ENCODE measurements at places on chromosomes 2 and 18. TPM values are rescaled to one million over a fixed set of nuclear protein-coding genes. Genes with fewer than 3 reads are reported as not detected.
A peak's percentile ranks its signal among the peaks of the same experiment; 100 is the strongest.

GRCh38 chr2:164473021-164473420 is 148.3 kb downstream of the GRB14 start:
- no peak for DNase-seq

- no peak for DNase-seq
Observed at GRCh38 chr2:232584238-232584637, 33.7 kb downstream of the EIF4E2 start.

DNA sequence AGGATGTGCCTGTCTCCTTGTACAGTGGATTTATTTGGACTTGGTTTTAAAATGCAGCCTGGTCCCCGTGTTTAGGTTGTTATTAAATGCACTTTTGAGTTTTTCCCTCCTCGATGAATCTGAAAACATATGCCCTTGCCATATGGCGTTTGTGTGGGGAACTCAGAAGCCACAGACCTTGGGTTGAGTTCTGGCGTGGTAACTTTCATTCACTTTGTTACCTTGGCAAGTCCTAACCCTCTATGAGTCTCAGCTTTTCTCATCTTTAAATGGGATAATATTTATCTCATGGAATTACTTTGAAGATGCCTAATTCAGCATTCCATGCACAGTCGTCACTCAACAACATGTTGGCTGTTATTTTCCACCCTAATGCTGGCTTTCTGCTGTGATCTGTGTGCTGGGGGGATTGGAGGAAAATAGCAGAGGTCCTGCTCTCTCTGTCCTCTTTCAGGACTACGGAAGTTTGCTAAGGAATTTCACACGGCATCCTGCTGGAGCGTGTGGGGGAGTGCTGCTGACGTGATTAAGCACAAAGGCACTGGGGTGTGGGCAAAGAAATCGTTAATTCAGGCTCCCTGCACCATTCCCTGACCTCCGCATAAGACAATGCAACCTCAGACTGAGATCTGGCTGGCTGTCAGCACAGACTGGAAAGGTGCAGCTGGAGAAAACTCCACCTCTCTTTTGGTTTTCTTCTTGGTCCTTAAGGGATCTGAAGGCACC is 61.7 kb downstream of the LDLRAD4 start:
- no peak for DNase-seq

Gene CYP27C1
- total RNA-seq = 2.3 TPM

DNA sequence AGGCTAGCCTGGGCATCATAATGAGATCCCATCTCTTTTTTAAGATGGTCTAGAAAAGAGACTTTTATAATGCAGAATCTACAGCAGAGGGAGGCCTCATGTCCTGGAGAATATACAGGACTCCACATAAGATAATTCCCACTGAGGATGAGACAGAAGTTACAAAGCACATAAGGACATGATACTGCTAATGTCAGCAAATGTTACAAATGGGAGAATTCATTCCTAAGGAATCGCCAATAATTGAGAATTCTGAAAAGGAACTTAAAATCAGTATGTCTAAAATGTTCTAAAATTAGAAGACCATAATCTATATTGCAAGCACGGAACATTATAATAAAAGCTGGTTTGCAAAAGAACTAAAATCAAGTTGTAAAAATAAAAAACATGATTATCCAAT is 131.6 kb upstream of the PKDCC start:
- DNase-seq = no peak

DNA sequence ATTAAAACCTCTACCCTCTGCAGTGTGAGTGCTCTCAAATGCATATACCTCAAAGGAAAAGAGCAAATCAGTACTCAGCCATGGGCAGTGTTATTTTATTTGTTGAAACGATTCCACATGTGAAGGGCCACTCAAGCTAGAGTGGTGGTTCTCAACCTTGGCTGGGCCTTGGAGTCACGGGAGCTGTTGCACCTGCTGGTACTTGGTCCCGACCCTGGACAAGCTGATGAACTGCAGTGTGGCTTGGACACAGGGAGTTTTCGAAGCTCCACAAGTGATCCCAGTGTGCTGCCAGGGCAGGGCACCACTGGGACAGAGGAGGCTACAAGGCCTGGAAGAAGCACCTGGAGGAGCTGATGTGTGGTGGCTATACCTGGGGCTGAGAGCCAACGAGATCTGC is 19.7 kb downstream of the GNLY start:
- no peak for DNase-seq

Gene ANKAR
- total RNA-seq = 16.3 TPM

GRCh38 chr2:143034292-143035074 is 94.7 kb upstream of the ARHGAP15 start:
- DNase-seq = peak; percentile 91

DNA sequence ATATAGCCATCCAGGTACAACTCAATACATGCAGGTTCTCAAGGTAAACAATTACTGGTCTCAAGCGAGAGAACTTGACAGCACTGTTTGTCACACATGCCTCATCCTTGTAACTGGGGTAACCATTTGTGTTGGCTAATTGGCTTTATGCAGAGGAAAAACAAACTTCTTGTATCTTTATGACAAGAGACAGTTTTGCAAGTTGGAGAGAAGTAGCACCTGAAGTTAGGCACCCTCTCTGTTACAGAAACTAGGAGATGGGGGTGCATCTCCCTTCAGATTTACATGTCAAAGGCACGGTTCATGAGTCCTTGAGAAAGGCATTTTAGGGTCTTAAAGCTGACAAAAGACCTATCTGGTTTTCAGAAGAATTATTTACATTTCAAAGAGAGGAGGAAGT is 241.7 kb downstream of the CD226 start:
- no peak for DNase-seq

DNA sequence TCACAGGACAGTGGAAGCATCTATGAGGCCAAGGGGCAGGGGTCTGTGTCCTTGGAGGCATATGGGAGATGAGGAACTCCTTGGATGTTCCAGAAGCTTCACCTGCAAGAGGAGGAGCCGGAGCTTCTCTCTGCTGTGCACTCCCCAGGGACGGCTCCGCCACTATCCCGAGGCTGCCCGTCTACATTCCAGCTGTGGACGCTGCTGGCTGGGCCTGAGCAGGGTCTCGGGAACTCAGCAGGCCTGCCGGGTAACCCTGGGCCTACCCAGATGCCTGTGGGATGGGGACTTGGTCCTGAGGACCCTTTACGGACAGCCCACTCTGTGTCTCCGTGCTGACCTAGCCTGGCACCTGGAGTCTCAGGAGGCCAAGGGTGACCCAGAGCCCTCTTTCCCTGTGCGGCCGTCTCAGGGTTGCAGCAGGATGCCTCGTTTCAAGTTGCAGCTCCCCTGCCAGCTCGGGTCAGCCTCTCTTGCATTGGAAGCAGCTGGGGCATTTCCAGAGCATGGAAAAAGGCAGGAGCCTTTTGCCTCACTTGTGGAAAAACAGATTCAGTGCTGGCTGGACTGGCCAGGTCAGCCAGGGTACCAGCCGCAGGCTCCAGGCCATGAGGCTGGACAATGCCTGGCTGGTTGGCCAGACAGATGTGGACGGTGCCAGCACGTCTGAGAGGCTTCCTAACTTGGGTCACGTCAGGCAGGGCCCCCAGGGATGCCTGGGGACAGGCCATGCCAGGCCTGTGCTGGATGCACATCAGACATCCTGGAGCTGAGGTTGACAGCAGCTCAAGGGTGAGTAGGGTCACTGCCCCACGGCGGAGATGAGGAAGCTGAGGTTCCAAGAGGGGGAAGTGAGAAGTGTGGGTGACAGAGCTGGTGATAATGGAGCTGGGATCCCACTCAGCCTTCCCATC is 41.5 kb downstream of the SCTR start:
- peak; percentile 76 for DNase-seq

GRCh38 chr2:170493426-170494097 is 221.6 kb upstream of the SP5 start:
- DNase-seq = no peak

GRCh38 chr2:138094031-138094430 is 129.8 kb downstream of the HNMT start:
- no peak for DNase-seq

Gene CPO
- 0.13 TPM for total RNA-seq

- no peak for DNase-seq
Observed at GRCh38 chr2:159606287-159606686, 10.1 kb downstream of the BAZ2B start.

GRCh38 chr2:13158466-13158865 is 441.7 kb downstream of the TRIB2 start:
- DNase-seq = peak; percentile 52

GRCh38 chr2:180195847-180196246 is 188.8 kb upstream of the CWC22 start:
- no peak for DNase-seq

DNA sequence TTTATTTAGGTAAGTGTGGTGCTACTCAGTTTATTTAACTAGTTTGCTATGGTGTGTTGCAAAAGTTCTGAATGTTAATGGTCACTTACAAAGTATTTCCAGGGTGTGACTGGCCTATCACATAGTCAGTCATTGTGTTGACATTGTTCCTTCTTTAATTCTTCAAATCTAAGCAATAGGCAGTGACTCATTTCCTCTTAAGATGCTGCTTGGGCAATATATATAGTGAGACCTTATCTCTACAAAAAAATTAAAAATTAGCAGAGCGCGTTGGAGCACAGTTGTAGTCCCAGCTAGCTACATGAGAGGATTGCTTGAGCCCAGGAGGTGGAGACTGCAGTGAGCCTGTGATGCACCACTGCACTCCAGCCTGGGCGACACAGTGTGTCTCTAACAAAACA is 5.8 kb upstream of the CCDC88A start:
- no peak for DNase-seq

GRCh38 chr2:19274439-19274838 is 84.0 kb downstream of the OSR1 start:
- no peak for DNase-seq

Gene CCDC102B
- total RNA-seq = 30.9 TPM

Gene GULP1
- total RNA-seq = 32.8 TPM

GRCh38 chr2:210459880-210460279 is 16.7 kb downstream of the LANCL1 start:
- no peak for DNase-seq

DNA sequence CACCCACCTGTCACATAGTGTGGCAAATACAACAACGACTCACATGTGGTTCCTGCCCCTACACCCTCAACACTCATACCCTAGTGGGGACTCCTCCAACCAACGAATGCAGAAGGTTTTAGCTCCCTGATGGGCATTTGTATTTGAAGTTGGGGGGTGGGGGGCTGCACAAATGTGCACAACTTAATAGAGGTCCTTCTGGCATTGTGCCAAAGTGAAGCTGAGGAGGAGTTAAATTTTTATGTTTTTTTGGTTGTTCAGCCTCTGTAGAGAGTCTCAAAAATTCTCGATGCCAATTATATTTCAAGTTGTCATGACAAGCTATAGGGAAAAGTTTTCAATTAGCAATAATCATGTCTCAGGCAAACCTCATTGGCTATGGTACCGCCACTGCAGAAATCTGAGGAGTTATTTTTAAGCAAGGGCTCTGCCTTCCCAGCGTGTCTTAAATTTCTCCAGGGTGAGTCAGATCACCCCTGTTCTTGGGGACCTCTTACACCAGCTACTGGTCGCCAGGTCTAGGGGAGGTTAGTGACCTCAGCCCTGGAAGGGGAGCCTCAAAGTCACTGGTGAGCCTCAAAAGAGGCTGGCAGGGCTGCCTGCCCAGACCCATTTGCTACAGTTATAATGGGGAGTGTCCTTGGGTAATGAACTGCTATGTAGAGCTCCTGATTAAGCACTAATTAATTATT is 102.7 kb upstream of the TAF1B start:
- DNase-seq = no peak

Gene ZNF521
- 67.1 TPM for total RNA-seq

GRCh38 chr2:232231554-232231953 is 147.0 kb upstream of the ALPP start:
- no peak for DNase-seq

DNA sequence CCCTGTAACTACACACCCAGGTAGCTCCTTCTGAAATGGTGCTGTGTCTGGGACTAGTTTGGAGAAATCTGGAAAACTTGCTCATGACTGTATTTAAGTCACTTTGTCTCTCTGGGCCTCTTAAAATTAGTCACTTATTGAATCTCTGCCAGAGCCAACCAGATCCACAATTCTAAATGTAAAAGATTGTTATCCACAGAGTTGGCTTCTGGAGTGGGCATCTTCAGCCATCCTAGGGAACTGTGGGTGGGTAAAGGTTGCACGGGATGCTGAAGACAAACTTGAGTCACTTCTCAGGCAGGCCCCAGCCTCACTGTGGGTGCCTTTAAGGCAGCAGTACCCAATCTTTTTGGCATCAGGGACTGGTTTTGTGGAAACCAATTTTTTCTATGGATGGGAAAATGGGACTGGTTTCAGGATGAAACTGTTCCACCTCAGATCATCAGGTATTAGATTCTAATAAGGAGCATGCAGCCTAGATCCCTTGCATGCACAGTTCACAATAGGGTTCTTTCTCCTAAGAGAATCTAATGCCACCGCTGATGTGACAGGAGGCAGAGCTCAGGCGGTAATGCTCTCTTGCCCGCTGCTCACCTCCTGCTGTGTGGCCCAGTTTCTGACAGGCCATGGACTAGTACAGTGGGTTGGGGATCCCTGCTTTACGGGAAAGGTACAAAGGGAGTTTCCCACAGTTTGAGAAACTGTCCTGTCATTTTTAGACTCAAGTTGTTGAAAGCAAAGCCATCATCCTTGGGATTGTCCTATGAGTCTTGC is 98.3 kb upstream of the SPRED2 start:
- no peak for DNase-seq

DNA sequence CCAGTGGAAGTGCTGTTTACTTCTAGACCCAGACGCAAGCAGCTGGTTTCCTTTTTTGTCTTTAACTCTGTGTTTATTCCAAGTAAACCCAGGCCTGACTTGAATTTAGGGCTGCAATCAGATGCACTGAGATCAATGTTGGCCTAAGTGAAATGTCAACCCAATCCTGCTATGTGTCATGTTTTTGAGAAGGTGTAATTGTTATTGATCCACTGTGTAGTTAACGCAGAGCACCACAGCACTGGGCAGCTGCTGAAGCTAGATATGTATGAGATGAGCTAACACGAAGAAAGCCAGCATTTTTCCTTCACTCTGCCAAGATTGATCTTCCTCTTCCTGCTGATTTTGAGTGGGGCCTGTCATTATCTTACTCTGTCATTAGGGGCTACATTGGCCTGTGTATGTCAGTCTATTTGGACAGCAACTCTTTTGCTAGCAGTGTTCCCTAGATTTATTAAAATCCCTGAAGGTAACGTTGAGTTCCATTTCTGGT is 18.9 kb upstream of the DLX1 start:
- DNase-seq = no peak

GRCh38 chr2:168934826-168935225 is 33.7 kb downstream of the G6PC2 start:
- DNase-seq = no peak

GRCh38 chr2:174606336-174606735 is 8.7 kb upstream of the WIPF1 start:
- DNase-seq = peak; percentile 65

DNA sequence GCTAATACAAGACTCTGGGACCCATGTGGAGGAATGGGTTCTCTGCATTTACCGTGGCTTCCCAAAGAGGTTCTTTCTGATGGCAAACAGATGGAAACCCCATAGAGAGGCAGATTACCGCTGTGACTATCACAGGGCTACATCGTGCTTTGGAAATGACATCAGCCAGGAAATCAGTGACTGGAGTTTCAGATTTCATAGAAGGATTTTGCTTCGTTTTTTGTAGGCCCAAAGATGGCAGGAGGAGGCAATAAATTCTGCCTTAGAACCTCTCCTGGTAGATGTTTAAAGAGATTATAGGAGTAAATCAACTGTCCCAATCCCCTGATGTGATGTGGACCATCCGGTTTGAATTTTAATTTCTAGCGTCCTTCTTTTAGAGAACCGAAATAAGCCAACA is 214.1 kb downstream of the AGPS start:
- peak; percentile 76 for DNase-seq

Gene AMER3
- total RNA-seq = 0.09 TPM

GRCh38 chr2:37427241-37427640 is 82.8 kb downstream of the QPCT start:
- no peak for DNase-seq

Gene SERPINB10
- total RNA-seq = 0.04 TPM

Gene GNAL
- 1.7 TPM for total RNA-seq

Gene ABCB11
- total RNA-seq = 0.04 TPM
